ENCODE measurements at places on chromosomes 5 and 9. TPM values are rescaled to one million over a fixed set of nuclear protein-coding genes. Genes with fewer than 3 reads are reported as not detected.
A peak's percentile ranks its signal among the peaks of the same experiment; 100 is the strongest.

ARHGEF39 gene
- total RNA-seq, result not detected

DNA sequence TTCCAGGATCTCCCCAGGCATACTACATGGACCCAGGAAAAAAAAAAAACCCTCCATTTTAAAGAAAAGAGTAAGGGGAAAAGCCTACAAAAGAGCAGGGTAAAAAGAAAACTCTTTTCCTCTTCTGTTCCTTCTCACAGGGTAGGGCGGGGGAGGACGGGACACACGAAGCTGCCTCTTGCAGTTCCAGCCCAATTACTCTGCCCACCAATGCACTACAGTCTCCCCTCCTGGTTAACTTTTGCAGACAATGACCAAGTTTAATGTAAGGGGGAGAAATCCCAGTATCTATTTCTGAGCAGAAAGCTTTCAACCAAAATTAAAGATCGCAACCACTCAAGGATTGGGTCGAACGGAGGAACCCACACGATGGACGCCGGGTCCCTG, 1.3 kb downstream of the BRD3 start:
- no peak for DNase-seq

MAT2B gene
- total RNA-seq, result 38.3 TPM

PTGDS gene
- 1,668 TPM for total RNA-seq

- no peak for DNase-seq
Observed at GRCh38 chr9:33272061-33272460, 7.2 kb downstream of the CHMP5 start.

TMEM215 gene
- total RNA-seq, result 9.7 TPM

- peak; percentile 22 for DNase-seq
Observed at GRCh38 chr9:138066049-138066448, 188.5 kb downstream of the CACNA1B start.

SYK gene
- 25.6 TPM for total RNA-seq

DNA sequence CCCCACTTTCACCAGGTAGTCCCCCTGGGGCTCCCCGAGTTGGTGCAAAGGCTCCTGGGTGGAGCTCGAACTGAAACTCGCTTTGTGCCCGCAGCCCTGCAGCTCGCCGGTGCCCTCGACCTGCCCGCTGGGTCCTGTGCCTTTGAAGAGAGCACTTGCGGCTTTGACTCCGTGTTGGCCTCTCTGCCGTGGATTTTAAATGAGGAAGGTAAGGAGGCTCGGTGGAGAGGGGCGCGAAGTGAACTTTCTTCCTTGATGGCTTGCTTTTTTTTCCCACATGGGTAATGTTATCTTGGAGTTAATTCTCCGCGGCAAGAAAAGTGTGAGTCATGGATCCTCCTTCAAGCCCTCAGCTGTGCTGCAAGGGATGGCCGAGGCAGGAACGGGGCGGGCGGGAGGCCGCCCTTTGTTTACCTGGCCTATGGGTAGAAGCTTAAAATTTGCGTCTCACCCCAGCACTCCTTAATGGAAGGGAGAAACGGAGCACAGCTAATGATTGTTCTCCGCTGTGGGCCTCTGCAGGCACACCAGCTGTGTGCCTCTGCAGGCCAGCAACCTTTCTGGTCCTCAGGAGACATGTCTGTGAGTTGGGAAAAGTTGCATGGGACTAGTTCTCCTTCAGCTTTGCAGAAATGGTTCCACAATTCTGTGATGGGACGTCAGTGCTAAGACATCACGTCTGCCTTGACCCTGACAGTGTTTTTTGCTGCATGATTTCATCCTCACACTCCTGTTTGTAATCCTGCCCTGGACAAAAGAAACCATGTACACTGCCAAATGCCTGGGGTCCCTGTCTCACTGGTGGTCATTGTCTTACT, 1.1 kb downstream of the MAMDC2 start:
- peak; percentile 57 for DNase-seq

HSDL2 gene
- 32.1 TPM for total RNA-seq

DNA sequence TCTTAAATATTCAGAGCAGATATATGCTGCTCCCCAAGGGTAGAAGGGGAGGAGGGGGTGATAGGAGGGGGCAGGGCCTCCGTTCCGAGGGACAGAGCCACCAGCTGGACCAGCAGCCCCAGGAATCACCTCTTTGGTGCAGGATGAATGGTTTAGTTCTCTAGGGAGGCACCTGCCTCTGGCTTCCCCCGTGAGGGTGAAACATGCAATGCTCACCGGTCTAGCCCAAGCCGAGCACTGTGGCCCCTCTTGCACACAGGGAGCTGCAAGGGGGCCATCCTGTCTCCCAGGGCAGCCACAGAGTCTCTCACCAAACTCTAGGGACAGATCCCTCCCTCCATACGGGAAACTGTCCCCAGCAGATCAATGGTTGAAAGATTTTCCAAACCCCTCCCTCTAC, 163.7 kb downstream of the DAB2IP start:
- no peak for DNase-seq

FAM151B gene
- 3.9 TPM for total RNA-seq

DNA sequence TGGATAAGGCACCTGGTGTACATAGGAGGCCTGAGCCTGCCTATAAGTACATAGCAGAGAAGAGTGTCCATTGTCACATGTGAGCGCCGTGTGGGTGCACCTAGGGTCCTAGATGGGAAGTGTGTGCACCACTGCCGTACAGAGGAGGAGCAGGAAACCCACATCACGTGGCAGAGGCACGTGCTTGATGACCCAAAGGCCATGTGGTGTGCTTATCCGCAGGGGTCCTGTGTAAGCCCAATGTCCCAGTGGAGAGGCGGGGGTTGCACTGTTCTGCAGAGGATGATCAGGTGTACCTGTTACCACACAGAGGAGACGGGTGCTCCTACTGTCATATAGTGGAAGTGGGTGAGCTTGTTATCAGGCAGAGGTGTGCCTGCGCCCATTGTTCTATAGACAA, 354.1 kb upstream of the IRX2 start:
- DNase-seq, result no peak

TRIO gene
- 192 TPM for total RNA-seq

DNA sequence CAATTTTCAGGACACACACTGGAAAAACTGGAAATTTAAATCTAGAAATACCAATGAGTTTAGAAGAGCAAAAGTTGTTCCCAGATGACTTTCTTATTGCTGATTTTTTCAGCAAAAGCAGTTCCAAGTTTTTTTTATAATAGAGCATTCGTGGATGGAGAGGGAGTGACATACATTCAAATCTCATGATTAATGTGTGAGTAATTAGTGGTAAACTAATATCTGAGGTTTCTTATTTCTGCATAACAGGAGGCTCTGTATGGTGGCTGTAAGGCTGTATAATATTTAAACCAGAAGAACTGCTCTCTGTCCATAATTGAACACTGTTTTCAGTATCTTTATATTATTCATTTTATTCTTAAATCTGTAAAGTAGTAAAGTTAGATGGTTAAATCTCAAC, 25.8 kb downstream of the LYSMD3 start:
- DNase-seq, result no peak

DNA sequence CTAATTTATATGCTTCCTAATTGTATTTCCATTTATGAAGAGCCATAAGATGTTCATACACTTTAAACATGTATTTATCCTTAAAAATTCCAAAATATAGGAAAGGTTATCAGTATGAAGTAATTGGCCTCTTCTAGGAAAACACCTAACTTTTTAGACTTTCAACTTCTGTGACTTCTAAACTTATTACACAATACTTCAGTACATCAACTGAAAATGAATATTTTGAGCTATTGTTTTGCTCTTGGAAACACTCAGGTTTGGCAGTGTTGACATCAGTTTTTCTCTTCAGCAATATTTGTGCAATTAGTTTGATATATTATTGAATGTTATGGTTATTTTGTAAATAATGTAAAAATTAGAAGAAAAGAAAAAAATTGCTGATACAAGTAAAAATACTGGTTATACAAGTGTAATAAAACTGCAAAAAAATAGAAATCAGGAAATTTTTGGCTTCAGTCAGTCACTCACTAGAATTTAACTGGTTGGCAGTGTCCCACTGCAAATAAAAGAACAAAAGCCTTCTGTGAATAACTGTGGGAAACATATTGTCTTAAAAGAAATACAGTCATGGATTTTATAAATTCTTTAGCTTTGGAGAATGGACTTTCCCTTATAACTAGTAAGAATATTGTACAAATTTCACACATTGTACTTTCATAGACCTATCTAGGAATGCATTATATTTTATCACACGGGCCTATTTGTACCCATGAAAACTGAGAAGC, 635.9 kb downstream of the TLE1 start:
- DNase-seq, result no peak
